ENCODE measurements at places on chromosomes 1 and 21. TPM values are rescaled to one million over a fixed set of nuclear protein-coding genes. Genes with fewer than 3 reads are reported as not detected.

Gene KCNJ9
- 0.09 TPM for polyA plus RNA-seq

Gene TRIM45
- polyA plus RNA-seq, result 4.5 TPM

Gene ARHGEF16
- polyA plus RNA-seq, result 15.5 TPM

Gene HSPA6
- 2.6 TPM for polyA plus RNA-seq

Gene KDF1
- 19.3 TPM for polyA plus RNA-seq

Gene LCE2B
- polyA plus RNA-seq, result not detected

Gene DYNLT5
- 0.41 TPM for polyA plus RNA-seq

Gene OR2W3
- not detected for polyA plus RNA-seq

Gene F13B
- not detected for polyA plus RNA-seq

Gene NTRK1
- polyA plus RNA-seq, result 1.3 TPM

Gene GFI1
- polyA plus RNA-seq, result 0.17 TPM

Gene BEND5
- polyA plus RNA-seq, result 27.1 TPM

Gene CFAP298
- 43.8 TPM for polyA plus RNA-seq

Gene AMY1C
- polyA plus RNA-seq, result not detected

Gene LRRC8B
- polyA plus RNA-seq, result 2.4 TPM

Gene LMX1A
- not detected for polyA plus RNA-seq

Gene SRGAP2C
- 6.6 TPM for polyA plus RNA-seq

Gene PPFIA4
- polyA plus RNA-seq, result 5.2 TPM

Gene KRTAP7-1
- not detected for polyA plus RNA-seq

Gene FCGR3A
- 12.2 TPM for polyA plus RNA-seq

Gene SMCP
- polyA plus RNA-seq, result not detected

Gene TMPRSS15
- polyA plus RNA-seq, result 0.09 TPM

Gene ZNF678
- 1.3 TPM for polyA plus RNA-seq

Gene SLC35F3
- polyA plus RNA-seq, result 0.41 TPM

Gene PANK4
- 13.3 TPM for polyA plus RNA-seq

Gene OPRD1
- not detected for polyA plus RNA-seq

Measured in kidney (tissue), 22 donors.